ENCODE measurements at places on chromosomes 2 and 18.

DNA sequence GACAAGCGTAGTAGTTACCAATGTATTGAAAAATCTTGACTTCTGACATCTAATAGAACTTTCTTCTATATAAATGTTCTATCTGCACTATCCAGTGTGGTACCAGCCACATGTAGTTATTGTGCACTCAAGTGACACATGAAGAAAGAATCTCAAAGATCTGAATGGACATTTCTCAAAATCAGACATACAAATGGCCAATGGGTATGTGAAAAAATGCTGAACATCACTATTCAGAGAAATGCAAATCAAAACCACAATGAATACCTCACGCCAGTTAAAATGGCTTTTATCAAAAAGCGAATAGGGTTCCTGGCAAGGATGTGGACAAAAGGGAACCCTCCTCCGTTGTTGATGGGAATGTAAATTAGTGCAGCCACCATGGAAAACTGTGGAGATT lies 37.5 kb upstream of the SMCHD1 start:
- no peak for DNase-seq

GRCh38 chr2:63000801-63001200 lies 49.8 kb upstream of the OTX1 start:
- DNase-seq: no peak

- no peak for DNase-seq
Observed at GRCh38 chr2:229578052-229578846, 136.1 kb downstream of the DNER start.

- DNase-seq: no peak
Observed at GRCh38 chr2:105860567-105860966, 115.9 kb downstream of the NCK2 start.

DNA sequence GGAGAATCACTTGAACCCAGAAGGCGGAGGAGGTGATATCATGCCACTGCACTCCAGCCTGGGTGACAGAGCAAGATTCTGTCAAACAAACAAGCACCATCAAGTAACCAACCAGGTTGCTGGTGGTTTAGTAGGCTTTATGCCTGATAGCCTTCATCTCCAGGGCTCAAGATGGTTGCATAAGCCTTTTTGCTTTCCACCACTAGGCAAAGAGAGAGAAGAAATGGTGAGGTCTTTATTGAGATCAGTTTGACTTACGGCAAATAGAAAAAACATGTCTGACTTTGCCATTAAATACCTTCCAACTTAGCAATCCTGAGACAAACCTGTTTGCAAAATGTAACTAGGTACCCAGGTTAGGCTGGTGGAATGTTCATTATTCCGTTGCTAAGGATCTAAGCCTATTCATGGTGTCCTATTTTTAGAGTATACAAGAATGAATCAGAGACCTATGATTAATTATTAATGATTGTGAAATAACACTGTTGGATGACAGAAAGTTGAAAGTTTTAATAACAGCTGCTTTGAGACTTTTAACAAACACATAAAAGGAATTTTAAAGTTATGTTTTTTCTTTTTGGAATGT lies 53.5 kb upstream of the SLC38A11 start:
- peak; percentile 91 for DNase-seq

DNA sequence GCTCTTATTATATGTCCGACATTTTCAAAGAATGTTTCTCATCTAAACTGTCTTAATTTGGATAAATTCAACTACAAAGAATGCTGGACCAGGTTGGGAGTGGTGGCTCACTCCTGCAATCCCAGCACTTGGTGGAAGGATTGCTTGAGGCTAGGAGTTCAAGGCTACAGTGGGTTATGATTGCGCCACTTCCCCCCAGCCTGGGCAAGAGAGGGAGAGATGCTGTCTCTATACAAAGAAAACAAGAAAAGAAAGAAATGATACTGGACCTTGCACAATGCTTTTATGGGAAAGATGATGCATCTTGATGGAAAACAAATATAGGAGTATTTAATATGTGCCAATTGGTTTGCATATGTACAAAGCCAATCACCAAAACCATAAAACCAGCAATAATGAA lies 296.7 kb downstream of the LPIN1 start:
- DNase-seq: no peak

DNA sequence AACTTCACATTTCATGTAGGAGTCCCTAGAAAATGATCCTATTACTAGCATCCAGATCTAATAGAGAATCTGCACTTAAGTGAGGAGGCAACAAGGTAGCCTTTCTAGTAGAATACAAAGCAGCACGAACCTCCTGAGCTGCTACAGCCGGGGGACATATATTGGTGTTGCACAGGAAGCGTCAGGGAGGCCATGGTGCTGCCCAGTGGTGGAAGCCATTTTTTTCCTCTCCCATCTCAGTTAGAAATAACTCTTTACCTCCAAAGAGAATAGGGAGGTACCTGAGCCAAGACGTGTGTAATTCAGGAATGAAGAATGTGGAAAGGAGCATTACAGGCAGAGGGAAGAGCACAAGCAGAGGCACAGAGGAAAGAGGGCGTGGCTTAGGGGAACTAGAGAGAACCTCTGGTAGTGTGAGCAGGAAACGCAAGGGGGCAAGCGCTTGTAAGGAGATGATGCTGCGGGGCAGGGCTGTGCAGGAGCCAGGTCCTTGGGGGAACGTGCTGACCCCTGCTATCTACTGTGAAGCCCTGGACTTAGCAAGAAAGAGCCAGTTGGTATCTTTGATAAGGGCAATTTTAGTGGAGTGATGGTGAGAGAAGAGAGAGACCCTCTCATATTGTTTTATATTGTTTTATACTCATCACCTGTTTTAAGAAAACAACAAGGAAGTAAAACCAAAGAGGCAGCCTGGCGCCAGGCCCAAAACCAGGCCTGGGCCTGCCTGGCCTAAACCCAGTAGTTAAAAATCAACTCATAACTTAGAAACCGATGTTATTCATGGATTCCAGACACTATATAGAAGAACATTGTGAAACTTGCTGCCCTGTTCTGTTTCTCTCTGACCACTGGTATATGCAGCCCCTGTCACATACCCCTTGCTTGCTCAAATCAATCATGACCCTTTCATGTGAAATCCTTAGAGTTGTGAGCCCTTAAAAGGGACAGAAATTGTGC lies 50.0 kb upstream of the TTC39C start:
- DNase-seq: no peak

DNA sequence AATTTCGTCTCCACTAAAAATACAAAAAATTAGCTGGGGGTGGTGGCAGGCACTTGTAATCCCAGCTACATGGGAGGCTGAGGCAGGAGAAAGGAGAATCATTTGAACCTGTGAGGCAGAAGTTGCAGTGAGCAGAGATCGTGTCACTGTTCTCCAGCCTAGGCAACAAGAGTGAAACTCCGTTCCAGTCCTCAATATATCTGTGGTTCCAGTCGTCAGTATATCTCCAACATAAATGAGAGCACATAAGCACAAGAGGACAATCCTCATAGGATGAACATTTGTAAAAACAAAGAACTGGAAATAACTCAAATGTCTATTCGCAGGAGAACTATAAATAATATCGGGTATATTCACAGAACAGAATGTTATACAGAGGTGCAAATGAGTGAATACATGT lies 13.1 kb upstream of the PLEK start:
- no peak for DNase-seq

DNA sequence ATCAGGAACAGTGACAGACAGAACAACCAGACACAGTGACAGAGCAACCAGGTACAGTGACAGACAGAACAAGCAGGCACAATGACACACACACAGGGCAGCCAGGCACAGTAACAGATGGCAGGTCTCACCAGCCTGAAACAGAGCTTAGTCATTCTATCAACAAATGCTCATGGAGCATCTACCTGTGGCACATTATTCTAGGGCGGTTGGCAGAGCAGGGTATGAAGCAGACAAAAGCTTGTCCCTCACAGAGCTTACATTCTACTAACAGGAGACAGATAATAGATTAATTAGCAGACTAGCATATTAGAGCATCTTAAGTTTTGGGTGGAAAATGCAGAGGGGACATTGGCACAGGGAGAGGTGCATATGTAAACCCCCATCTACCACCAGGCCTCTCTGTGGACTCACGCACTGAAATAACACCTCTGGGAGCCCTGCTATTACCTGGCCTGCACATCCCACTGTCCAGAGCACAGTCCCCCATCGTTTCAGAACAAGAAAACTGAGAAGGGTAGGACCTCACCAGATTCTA lies 64.1 kb upstream of the RAB6C start:
- no peak for DNase-seq

DNA sequence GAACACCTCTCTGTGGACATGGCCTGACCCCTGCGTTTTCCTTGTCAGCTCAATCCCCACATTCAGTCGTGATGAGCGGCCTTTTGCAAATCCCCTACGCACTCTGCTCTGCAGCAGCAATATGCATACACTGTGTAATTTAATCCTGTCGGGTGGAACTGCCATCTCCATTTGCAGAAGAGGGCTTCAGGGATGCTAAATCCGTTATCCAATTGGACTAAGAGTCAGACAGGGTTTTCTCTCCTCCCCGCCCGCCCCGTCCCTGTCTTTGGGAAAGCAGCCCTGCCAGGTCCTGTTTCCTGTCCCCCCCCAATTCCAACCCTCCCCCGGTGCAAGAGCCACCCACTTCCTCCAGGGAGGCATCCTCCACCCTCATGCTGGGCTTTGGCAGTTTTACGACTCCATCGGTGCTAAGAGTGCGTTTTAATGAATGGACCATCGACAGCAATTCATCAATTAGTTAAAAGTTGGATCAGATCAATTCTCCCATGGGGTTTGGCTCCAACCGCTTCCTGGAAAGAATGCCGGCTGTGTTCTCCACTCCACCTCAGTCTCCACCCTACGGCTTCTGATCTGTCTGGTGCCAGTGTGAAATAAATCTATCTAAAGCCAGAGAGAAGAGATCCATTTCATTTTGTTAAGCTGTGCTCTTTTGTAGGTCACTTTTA lies 53.5 kb upstream of the ASAP2 start:
- DNase-seq: no peak

DNA sequence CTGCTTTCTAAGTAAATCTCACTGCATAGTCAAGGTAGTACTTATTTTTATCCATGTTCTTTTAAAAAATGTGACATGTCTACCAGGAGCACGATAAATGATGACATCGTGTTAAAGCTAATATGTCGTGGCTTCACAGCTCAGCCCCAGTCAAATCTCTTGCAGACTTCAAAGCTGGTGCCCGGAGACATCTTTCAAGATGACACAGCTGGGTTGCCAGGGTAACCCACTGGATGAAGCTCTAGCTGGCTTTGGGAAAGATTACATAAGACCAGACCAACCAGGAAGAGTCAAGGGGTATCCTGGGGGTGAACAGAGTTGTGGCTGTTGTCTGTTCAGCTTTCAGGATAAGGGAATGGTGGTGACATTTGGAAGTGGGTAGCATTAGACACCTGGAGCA lies 67.8 kb downstream of the VSNL1 start:
- DNase-seq: no peak

- DNase-seq: no peak
Observed at GRCh38 chr2:108325756-108326155, 37.1 kb downstream of the SULT1C2 start.

DNA sequence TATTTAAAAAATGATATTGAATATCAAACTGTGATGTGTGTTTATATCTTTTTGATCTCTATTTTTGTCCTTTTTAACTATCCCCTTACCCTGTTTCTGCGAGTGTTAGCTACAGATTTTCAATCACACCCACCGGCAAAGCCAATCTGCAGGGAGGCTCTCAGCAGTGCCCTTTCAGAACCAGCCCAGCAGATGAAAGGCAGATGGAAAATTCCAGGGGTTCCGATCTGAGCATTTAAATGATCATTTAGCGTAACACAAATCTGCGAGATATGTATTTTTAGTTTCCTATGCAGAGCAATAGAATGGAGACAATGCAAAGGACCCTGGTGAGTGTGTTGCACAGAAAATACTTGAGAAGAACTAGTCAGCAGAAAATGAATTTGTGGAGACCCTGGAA lies 2170.5 kb upstream of the PIK3C3 start:
- DNase-seq: no peak

DNA sequence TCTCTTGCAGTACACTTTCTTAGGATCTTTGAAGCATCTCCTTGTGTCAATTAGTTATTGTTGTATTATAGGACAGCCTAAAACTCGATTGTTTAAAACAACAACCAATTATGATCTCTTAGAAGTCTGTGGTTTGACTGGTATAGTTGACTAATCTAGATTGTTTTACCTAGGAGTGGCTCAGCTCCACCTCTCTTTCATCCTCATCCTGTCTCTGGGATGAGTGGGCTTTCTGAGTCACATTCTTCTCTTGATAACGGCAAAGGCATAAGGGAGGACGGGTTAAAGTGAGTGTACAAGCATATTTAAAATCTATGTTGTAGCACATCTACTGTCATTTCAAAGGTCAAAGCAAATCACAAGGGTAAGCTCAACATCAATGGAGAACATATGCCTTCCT lies 102.3 kb upstream of the GULP1 start:
- no peak for DNase-seq

GRCh38 chr2:181070836-181071200 lies 90.4 kb downstream of the UBE2E3 start:
- DNase-seq: no peak
